ENCODE measurements at places on chromosomes 2 and 18.

DNA sequence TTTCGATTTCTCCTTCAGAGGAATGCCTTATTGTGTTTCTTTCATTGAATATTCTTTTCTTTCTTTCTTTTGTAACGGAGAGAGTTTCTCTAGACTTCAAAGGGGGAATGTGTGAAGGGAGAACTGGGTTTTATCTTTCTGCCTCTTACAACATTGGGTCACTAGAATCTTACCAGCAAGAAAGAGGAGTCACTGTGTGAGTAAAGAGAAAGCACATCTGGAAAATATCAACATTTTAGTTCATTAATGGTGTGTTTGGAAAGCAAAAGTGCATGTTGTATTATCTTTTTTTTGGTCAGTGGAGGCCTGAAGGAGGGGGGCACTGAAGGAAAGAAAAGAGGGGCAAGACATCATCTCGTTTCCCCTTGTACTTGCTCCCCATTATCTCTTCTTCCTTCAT, 86.6 kb upstream of the THOC1 start:
- no peak for DNase-seq

DNA sequence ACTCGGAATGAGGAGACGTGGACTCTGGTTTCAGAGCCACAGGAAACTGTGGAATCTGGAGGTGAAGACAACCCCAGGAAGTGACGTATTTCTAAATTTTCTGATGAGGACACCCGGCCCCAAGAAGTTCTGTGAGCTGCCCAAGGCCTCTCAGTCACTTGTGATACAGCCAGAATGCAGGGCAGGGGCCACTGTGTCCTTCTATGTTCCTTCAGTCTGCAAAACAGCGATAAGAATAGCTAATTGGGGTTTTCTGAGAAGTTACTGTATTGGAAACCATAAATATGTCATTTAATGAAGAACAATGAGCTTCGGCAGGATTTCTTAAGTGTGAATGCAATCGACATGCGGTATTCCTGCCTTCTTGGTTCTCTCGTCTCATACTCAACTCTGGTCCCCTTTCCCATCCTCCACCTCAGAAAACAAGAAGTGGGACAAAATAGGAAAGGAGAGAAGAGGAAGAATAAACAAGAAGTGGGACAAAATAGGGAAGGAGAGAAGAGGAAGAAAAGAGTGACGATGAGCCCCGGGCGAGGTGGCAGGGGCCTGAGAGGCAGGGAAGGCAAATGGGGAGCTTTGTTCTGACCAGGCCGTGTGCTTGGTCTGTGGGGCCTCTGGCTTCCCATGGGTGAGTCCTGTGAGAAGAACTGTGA, 282.0 kb upstream of the REV1 start:
- no peak for DNase-seq

GRCh38 chr2:106144621-106145331, 49.3 kb downstream of the UXS1 start:
- DNase-seq = peak; percentile 58

- no peak for DNase-seq
Measured at GRCh38 chr2:8247905-8248622, 433.8 kb upstream of the ID2 start.

DNA sequence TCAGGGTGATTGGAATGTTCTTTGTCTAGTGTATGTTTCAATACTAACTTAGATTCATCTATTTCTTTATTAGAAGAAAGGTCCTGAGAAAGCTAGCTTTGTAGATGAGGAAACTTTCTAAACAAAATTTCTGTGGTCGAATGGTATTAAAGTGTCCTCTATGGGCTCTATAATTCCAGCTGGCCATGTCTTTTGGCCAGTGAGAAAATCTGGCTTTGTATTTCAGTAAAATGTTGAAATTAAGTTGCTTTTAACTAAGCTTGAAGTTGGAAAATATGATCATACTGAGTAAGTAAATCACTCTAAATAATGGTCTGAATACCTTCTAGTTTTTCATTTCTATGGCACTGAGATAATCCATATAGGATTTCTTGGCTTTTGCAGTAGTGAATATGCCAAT, 148.8 kb downstream of the RDH14 start:
- no peak for DNase-seq

DNA sequence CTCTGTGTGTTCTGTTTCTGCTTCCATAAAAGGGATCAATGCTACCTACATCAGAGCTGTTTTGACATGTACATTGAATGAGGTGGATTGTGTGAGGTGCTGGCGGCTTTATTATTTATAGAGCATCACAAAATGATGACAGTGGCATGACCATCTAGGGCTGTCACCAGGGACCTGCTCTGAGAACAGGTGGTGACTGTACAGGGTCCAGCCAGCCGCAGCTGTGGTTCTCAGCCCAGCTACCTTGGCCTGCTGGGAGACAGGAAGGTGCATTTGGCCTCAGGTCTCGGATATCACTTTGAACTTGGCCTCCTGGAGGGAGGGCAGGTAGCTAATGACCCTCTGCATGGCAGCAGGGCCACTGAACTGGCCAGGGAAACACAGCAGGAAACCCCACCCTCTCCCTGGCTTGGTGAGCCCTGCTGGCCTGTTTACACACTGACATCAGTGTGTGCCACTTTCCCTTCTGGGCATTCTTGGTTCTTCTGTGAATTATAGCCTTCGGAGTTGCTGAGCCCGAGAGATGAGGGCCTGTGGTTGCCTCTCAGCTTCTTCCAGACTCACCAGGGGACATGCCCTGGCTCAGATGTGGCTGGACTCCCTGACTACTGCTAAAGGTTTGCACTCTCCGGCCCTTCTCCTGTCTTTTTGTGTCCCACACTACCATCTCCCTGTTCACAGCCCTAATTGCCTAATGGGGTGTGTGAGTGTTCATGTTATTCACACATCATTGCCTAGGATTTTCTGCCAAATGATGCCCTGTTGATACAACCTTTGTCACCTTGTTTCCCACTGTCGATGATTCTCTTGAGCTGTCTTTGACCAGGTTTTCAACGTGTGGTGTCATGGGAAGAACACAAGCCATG, 109.2 kb upstream of the RAB12 start:
- no peak for DNase-seq

DNA sequence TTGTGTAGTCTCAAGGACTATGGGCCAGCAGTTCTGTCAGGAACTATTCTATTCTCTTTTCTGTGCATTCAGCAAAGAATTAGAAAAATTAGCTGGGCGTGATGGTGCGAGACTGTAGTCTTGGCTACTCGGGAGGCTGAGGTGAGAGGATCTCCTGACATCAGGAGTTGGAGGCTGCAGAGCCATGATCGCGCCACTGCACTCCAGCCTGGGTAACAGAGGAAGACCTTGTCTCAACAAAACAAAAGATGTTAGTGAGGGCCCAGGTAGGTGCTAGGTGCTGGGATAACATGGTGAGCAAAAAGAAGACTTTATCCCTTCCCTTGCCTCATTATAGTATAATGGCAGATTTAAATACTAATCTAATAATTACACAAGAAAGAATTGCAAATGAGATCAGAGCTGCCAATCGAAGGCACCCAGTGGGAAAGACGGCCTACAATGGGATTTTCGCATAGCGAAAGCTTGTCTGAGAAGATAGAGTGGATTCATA, 447 bp upstream of the MRPL19 start:
- no peak for DNase-seq

- DNase-seq = no peak
Measured at GRCh38 chr2:189639007-189639609, 22.2 kb upstream of the ASNSD1 start.

DNA sequence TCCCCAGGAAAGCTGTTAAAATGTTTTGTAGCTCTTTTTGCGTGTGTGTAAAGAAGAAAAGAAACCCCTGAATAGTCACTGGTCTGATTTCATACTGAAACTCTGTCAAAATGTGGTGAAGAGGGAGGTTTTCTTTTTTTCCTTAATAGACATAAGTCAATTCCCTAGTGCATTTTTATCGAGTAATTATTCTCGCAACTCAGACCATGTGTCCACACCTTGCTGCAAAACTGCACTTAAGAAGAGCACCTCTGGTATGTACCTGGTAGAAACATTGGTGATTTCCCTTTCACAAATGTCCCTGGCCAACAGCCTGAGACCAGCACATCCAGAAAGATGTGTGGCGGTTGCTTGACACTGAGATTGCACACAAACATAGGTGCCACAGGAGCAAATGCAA, 159.9 kb downstream of the ZNF521 start:
- DNase-seq = no peak

DNA sequence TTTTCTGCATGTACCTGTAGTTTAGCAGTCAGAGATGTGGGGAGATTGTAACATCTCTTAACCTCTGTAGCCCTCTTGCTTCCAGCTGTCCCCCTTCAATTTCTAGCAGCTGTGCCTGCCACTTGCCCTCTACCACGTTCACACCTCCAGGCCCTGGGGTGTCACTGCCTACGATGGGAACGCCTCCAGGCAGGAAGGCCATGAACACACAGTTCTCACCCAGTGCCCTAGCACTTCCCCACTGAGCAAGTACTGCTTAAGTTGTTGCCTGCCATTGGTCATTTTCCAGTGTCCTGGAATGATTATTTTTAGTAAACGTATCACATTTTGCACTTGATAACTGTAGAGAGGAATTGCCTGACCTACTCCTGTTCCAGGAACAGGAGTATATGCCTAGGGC, 77.1 kb upstream of the B3GNT7 start:
- no peak for DNase-seq

DNA sequence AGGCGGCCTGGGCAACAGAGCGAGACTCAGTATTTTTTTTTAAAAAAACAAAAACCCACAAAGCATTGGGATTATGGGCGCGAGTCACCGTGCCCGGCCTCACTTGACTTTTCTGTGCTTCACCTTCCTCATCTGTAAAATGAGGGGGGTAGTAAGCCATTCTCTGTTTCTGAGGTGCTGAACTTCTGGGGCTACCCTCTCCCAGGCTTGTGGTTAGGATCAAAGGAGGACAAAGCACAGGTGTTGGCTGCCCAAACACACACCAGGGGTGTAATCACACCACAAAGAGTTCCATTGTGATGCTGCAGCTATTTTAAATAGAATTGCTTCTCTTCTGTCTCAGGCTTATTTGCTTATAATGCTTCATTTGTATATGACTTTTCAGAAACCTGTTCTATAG, 35.8 kb upstream of the INHBB start:
- no peak for DNase-seq

- no peak for DNase-seq
Measured at GRCh38 chr2:232771870-232772269, 4.5 kb downstream of the KCNJ13 start.

DNA sequence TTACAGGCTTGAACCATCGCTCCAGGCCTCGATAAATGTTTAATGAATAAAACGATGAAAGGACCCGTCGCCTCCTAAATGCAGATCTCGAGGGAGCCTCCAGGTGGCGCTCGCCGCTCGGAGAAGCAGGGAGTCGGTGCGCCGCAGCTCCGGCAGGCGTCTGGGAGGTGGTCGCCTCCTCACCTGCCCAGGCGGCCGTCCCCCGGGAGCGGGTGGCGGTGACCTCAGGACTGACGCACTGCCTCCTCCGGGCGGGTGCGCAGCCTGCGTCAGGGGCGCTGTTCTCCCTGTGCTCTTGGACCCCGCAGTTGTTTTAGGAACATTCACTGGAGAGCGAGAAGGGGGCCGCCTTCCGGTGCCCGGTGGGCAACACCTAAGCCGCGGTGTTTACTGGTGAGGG, 38.6 kb upstream of the POLE4 start:
- DNase-seq = peak; percentile 71

- no peak for DNase-seq
Measured at GRCh38 chr2:237341872-237342271, 72.1 kb downstream of the COL6A3 start.

GRCh38 chr2:1656961-1657841, 87.1 kb downstream of the PXDN start:
- no peak for DNase-seq

DNA sequence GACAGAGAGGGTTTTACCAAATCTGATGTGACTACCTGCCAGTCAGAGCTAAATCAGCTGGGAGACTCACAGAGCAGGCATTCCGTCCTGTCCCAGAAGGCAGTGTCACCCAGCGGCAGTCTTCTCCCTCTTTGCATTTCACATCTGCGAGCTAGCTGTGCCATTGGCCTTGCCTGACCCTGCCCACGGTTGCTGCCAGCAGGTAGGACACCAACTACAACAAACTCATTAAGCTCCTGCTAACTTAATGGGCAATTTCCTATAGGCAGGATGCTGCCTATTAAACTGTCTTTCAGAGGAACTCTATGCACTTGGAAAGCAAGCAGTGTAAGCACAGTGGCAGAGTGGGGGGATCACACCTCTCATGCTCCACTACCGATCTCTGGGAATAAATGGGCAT, 116.4 kb upstream of the CAPN13 start:
- no peak for DNase-seq

DNA sequence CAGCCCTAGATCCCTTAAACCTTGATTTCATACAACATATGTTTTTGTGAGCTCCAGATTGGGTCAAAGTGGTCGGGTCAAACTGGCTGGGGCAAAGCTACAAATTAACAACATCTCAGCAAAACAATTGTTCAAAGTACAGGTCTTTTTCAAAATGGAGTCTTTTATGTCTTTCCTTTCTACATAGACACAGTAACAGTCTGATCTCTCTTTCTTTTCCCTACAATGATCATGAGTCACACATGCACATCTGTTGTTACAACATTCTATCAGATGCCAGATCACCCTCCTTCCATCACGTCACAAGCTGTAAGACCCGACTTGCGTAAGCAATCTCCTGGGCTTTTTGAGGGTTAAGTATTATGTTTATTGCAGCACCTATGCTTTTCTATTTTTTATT, 55.1 kb downstream of the RHOB start:
- no peak for DNase-seq

DNA sequence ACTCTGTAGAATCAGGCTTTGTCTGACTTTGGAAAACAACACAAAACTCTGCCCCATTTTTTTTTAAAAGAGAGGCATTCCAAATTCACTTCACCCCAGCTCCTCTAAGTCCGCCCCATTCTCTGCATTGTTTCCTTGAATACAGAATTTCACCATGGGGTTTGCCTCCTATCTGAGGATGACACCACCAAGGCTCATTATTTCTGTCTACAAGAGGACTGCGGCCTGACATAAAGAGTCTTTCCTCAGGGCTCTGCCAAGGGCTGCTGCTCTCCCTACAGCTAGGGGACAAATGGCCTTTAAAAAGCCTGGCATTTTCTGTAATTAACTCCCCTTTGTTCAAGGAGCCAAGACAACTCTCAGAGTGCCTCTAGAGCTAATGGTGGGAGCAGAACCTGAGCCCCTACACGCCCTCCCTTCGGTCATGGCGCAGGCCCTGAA, 4.6 kb downstream of the CHST10 start:
- DNase-seq = no peak

DNA sequence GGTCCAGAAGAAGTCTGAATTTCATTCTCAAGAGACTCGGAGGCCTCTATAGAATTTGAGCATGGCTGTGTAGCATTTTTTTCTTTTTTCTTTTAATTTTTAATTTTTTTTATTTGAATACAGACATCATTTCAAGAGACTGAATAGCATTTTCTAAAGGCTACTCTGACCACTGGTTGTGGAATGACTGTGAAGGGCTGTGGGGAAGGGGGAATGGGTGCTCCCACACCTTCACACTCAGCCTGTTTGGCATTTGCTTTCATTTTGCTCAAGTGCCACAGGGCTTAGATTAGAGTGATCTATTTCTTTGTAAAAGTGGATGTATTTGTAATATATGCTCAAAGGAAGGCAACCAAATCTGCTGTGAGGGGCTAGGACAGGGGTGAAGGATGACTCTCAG, 142.0 kb upstream of the SPOPL start:
- DNase-seq = no peak

All from activated CD4-positive, alpha-beta memory T cell treated with anti-CD3 and anti-CD28 coated beads, Interleukin-2, amount 10 ng/mL, durations not matched to agents 7 days and 5 days (primary cell).